Activated T-helper 1 cell treated with Interleukin-2 at 50 U/mL for 16 hours (primary cell): ENCODE measurements at places on chromosomes 1 and 21.

GRCh38 chr1:117815926-117816325, 113.5 kb downstream of the GDAP2 start:
- DNase-seq = no peak

DNA sequence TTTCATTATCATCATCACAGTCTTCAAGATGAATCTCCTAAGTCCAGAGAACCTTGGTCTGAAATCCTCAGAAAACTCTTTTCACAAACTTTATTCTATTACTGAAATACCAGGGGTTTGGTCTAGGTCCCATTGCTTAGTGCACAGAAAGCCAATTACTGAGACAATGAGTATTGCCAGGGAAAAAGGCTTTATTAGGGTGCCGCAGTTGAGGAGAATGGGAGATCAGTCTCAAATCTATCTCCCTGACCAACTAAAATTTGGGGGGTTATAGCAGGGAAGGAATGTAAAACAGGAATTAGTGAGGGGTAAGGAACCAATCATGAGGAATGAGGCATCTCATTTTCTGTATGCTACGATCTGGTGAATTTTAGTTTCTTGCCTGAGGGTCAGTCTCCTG, 70.5 kb upstream of the PPIH start:
- no peak for DNase-seq

- no peak for DNase-seq
These were observed 40.9 kb downstream of the IGSF21 start for GRCh38 chr1:18148461-18148860.

GRCh38 chr1:17744666-17745478, 10.3 kb upstream of the ACTL8 start:
- no peak for DNase-seq

GRCh38 chr1:155873860-155874259, 14.5 kb downstream of the SYT11 start:
- DNase-seq = no peak

DNA sequence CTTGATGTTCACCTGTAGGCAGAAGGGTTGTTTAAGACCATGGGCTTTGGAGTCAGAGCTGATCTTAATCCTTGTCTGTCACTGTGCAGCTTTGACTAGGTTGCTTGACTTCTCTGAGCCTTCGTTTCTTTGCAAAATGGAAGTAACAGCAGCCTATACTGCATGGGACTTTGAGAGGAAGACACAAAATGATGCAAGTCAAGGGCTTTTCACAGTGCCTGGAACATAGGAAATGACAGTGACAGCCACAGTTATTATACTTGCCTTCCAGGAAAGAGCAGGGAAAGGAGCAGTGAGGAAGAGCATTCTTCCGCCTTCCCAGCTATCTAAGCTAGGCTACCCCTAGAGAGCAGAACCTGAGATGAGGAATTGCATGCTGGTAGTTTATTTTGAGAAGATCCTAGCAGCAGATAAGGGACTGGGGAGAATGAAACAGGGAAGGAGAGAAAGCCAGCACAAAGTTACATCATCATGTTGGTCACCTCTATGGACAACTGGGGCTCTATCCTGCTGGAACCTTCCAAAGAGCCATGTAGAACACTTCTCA, 3.1 kb downstream of the CSF3R start:
- no peak for DNase-seq

DNA sequence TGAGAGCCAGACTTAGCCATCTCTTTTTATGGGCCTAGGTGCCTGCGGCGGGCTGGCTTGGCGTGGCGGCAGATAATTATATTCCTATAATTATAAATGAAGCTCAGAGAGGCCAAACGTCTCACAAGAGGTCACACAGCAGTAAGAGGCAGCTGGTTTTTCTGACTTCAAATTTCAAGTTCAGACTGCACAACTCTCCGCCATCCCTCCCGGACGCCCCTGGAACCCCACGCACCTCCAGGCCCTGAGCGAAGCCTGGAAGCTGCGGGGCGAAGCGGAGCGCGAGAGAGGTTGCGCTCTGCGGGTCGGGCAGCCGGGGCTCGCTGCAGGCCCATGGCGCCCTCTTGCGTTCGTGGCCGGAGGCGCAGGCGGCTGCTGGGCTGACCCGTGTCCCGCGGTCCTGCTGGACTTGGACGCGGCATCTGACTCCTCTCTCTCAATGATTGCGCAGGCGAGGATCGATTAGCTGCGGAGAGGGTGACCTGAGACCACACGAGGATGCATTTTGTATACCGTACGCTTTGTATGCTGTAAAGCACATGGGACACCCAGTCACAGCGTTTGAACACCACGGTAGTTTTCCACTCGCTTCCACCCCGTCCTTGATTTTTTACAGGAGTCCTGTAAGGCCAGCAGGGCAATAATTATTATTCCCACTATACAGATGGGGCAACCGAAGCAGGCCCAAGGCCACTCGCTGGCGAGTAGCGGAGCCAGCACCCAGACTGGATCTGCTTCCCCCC, 272.7 kb downstream of the FOXD2 start:
- DNase-seq = peak; percentile 40

- no peak for DNase-seq
These were observed 9.0 kb downstream of the CREG1 start for GRCh38 chr1:167544447-167545093.

DNA sequence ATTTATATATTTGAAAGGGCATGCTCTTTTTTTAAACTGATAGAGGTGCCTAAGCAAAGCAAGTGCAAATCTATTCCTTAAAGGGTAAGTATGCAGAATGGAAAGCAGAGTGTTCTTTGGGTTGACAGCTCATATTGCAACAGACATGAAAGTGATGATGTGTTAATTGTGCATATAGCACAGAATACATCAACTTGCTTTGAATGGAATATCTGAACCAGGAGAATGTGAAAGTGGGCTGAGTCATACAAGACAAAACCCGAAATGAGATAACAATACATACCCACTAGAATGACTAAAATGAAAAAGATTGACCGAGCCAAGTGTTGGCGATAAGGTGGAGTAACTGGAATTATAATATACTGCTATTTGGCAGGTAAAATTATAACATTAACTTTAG, 4.3 kb downstream of the CR1 start:
- no peak for DNase-seq

GRCh38 chr1:97202481-97203380, 481.1 kb downstream of the PTBP2 start:
- no peak for DNase-seq

DNA sequence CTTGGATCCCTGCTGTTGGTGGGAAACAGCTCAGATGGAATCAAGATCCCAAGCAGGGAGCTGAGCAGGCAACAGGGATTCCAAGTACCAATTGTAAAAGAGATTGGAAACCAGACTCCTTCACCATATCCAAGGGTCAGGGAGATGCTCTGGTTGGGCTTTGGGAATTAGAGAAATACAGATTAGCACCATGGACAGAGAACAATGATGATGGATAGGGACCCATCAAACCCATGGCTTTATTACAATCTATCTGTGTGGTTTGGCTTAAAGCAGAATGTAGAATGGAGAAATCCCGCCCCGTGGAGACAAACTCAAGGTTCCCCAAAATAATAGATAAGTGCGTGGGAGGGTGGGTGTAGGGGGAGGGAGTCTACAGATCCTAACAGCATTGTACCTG, 120.7 kb upstream of the CSF3R start:
- no peak for DNase-seq

DNA sequence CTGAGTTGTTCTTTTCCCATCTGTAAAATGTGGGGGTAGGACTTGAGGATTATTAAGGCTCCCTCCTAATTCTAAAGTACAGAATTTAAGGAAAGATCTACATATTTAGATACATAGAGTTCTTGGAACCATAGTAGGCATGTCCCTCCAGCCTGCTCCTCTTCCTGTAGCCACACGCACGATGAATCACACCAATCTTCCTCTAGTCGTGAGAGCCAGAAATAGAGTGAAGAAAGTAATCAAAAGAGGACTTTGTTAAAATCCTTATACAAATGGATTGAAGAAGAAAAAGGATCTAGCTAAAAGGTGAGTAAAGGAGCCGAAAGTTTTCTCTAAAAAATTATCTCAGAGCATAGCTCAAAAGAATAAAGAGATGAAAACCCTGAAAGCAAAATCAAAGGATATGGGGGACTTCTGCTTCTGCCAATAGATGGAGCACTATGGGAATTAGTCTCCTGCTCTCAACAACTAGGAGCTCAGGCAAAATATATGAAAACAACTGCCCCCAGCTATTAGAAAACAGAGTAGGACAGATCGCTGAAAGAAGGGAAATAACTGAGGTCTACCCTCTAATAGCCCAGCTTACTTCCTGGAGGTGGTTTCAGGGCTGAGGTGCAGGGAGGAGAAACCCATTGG, 8.5 kb downstream of the C1orf141 start:
- DNase-seq = no peak

- DNase-seq = no peak
These were observed 11.1 kb downstream of the MTHFR start for GRCh38 chr1:11794446-11795237.

- no peak for DNase-seq
These were observed 23.5 kb upstream of the SYDE2 start for GRCh38 chr1:85224295-85224694.

GRCh38 chr1:24349891-24350290, 30.7 kb downstream of the GRHL3 start:
- no peak for DNase-seq

DNA sequence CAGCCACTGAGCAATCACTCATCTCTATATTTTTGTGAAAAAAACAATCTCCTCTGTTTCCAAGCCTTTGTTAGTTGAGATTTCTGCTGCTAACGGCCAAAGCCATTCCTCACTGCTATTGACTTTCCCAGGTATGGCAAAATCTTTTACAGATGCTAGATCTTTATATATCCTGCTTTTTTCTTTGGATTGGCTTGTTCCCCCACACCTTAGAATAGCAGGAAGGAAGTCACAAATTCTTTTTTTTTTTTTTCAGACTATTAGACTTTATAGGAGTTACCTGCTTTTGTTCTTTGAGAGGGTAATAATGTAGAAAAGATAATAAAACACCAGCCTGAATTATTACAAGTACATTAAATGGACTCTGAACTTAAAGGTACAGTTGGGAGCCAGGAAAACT, 24.2 kb downstream of the SYF2 start:
- DNase-seq = no peak

- no peak for DNase-seq
These were observed 11.5 kb upstream of the RGS1 start for GRCh38 chr1:192564099-192564498.

DNA sequence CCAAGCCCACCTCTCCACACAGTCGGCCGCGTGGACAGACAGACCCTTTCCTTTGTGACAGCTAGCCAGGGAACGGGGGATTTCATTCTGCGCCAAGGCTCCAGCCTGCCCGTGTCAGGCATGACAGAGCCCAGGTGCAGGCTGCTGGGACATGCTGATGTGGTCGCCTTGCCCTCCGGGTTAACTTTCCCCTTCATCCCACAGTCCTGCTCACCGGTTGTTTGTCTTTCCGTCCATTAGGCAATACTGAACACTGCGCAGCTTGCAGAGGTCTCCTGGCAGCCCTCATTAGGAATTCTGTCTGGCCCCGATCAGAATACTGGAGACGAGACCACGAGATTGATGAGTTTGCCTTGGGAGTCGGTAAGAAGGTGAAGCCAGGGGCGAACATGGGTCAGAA, 62.8 kb downstream of the SPSB1 start:
- DNase-seq = no peak

DNA sequence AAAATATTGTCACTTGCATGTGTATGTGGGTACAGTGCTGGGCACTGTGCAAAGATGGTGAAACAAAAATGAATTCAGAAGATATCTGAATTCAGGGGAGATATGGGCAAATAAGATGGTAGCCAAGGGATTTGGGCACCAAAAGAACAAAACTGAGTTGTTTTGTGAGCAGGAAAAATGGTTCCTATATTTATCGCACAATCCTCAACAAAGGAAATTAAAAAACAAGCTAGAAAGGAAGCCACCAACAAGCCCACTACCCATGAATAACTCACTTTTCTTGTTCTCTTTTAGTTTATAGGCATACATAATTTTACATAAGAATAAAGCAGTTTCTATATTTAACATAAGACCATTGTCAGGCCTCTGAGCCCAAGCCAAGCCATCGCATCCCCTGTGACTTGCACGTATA, 40.7 kb upstream of the VASH2 start:
- no peak for DNase-seq

- no peak for DNase-seq
These were observed 21.5 kb upstream of the SLC44A5 start for GRCh38 chr1:75632350-75632949.

- DNase-seq = no peak
These were observed 113.7 kb upstream of the RRP15 start for GRCh38 chr1:218171302-218171893.

DNA sequence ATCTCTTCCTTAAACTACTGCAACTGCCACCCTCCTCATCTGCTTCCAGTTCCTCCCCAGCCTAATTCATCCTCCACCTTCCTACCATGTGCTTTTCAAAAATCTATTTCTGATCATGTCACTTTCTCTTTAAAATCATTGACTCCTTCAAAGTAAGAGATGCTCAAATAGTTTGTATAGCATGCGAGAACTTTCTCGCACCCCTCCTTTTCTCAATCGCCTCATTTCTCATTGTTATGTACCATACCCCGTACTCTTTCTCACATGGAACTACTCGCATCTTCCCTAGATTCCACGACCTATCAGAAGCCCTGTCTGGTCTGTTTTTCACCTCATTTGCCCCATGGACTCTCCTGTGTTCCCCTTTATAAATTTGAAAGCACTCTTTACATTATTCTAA, 238.2 kb downstream of the NRIP1 start:
- no peak for DNase-seq

GRCh38 chr1:162279136-162279498, 97.5 kb downstream of the SPATA46 start:
- no peak for DNase-seq

DNA sequence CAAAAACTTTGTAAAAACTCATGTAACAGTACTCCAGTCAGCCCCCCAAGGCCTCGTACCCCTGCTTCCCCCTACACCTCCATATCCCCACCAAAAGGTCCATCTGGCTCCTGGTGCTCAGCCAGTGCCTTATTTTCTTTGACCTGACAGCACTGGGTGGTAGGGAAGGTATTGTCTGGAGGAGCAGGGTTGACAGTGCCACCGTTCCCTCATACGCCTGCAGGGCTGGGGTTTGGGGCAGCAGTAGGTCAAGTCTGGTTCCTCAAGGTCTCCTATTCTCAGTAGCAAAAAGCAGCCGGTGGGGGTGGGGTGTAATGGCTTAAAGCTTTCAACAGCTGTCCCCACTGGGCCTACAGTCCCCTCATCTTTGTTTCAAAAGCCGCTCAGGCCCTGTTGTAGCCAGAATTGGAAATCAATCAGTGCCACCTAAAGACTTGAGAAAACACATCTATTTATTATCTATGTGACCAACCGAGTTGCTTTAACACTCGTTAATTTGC, 25.3 kb upstream of the TTF2 start:
- no peak for DNase-seq

- no peak for DNase-seq
These were observed 67.9 kb downstream of the LRRC8D start for GRCh38 chr1:89888480-89889322.

DNA sequence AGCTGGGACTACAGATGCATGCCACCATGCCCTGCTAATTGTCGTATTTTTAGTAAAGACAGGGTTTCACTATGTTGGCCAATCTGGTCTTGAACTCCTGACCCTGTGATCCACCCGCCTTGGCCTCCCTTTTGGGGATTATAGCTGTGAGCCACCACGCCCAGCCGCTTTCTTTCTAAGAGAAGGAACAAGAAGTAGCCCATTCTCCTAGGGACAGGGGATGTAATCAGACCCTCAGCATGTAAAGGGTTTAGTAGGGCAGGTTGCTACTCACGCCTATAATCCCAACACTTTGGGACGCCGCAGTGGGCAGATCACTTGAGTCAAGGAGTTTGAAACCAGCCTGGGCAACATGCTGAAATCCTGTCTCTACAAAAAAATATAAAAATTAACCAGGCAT, 189.7 kb downstream of the TOMM20 start:
- no peak for DNase-seq

- DNase-seq = no peak
These were observed 118.8 kb downstream of the HUNK start for GRCh38 chr21:31991356-31992331.
